ENCODE measurements at places on chromosomes 7 and 10.
A peak's percentile ranks its signal among the peaks of the same experiment; 100 is the strongest.

DNA sequence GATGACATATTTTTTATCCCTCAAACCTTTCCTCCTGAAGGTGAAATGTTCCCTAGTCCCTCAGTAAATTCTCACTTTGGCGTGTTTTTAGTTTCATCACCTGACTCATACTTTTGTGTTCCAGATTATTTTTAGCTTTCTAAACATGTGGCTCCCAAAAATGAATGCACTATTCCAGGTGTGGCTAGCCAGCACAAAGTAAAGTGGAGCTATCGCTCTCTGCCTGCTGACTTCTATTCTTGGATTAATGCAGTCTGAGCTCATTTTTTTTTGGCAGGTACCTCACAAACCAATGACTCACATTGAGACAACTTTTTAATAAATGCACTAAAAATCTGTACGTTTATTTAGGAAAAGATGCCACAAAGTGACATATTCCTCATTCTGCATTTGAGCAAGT is 58.8 kb upstream of the LANCL2 start:
- no peak for DNase-seq

GRCh38 chr7:150778738-150779301 is 21.3 kb downstream of the TMEM176B start:
- DNase-seq, result peak; percentile 72

- DNase-seq, result peak; percentile 56
Observed at GRCh38 chr7:152956006-152956405, 196.5 kb downstream of the ACTR3B start.

GRCh38 chr7:94375691-94376090 is 19.0 kb upstream of the COL1A2 start:
- no peak for DNase-seq

- DNase-seq, result peak; percentile 65
Observed at GRCh38 chr7:76198202-76198601, 3.5 kb upstream of the SRRM3 start.

DNA sequence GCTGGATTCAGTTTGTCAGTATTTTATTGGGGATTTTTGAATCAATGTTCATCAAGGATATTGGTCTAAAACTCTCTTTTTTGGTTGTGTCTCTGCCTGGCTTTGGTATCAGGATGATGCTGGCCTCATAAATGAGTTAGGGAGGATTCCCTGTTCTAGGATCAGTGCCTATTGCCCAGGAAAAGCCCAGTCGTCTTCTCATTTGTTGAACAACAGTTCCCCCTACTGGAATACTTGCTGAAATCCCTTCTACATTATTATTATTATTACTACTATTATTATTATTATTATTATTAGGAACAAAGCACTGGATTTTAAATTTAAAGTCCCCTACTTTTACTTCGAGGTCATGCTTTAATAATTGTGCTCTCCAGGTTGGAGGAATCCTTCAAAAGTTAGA is 528.9 kb downstream of the MAGI2 start:
- peak; percentile 5 for DNase-seq

GRCh38 chr10:34687434-34688210 is 127.5 kb downstream of the PARD3 start:
- DNase-seq, result no peak

GRCh38 chr7:32943252-32944030 is 13.8 kb upstream of the FKBP9 start:
- no peak for DNase-seq

DNA sequence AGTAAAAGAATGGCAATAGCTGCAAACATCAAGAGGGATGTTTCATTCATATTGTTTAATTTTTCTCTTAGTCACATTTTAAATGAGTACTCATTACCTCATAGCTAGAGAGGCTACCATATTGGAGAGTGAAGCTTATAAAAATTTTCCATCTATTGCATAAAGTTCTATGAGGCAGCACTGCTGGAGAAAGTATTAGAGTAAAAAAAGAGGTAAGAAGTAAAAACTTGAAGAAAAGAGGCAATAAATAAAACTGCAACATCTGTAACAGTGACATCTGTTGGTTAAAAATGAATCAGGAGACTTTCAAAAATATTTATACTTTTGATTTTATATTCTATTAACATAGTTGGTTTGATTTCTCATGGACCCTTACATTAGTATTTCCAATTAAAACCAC is 284.5 kb upstream of the SEMA3D start:
- no peak for DNase-seq

- DNase-seq, result no peak
Observed at GRCh38 chr7:55537458-55537990, 34.8 kb downstream of the VOPP1 start.

- DNase-seq, result no peak
Observed at GRCh38 chr7:49563693-49564378, 209.6 kb upstream of the VWC2 start.

GRCh38 chr7:46784732-46785131 is 797.2 kb downstream of the TNS3 start:
- no peak for DNase-seq

- peak; percentile 79 for DNase-seq
Observed at GRCh38 chr10:102714621-102715455, at the start of gene SFXN2. Gene SFXN2 (plus strand): TSS chr10:102714636. CDS start chr10:102726637, 12,001 bp downstream.

DNA sequence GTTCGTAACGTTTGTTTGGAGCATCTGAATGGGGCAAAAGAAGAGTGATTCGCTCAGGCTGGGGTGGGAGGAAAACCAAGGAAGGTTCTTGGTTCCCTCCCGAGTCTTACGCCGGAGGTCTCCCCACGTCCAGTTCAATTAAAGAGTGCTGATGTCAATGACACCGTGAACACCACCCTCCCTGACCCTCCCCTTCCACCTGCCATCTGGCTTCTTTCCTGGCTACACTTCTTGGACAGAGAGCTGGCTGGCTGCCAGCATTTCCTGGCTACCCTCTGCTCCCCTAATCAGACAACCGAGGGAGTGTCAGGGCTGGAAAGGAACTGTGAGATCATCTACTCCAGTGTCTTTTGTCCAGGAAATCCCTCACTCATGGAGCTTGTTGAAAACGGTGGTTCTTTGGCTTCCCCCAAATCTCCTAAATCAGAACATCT is 24.1 kb upstream of the FFAR4 start:
- peak; percentile 39 for DNase-seq

GRCh38 chr7:121755286-121755685 is 117.7 kb upstream of the PTPRZ1 start:
- DNase-seq, result no peak

GRCh38 chr7:98276241-98276761 is 5.2 kb upstream of the BRI3 start:
- DNase-seq, result no peak

DNA sequence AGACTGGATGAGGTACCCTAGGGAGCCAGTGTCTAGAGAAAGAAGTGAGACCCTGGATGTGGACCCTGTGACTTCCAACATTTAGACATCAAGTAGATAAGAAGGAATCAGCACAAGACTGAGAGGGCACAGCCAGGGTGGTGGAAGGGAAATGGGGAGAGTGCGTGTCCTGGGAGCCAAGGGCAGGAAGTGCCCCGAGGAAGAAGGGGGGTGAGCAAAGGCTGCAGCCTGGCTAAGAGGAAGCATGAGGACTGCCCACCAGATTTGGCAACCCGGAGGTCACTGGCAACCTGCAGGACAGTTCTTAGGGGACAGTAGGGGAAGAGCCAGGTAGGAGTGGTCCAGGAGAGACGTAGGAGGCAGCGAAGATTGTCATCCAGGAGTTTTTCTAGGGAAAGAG is 14.8 kb downstream of the COL13A1 start:
- DNase-seq, result peak; percentile 26

GRCh38 chr7:113710310-113711096 is 208.3 kb downstream of the PPP1R3A start:
- peak; percentile 43 for DNase-seq

- peak; percentile 35 for DNase-seq
Observed at GRCh38 chr10:63129888-63130287, 3.2 kb upstream of the NRBF2 start.

DNA sequence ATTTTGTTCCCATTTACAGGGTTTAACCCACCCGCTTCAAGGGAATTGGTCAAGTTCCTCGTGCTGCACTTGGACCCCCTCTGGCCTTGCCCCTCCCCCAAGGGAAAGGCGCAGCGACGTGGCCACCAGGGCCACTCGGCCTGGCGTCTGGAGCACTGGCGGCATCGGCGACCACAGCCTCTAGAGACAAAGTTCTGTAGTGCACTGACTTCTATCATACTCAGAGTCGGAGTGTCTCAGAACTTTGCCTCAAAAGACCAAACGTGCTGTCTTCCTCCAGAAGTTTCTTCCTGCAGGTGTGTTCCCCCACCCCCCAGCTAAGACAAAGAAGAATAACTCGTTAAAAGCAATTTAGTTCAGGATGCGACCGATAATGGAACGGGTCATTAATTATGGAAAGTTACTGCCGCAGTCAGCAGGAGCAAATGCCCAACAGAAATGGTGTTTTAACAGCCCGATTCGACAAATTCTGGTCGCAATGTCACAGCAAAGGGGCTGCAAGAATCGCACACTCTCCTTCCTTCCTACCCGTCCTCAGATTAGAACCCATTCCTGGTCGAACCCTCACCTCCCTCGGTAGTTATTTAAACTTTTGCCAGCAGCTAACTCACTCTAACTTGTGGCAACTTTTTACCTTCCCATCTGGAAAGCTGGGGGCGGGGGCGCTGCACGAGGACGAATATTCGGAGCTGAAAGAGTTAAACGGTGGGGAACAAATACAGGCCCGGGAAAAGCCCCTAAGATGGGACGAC is 202.1 kb upstream of the NFE2L3 start:
- peak; percentile 53 for DNase-seq

DNA sequence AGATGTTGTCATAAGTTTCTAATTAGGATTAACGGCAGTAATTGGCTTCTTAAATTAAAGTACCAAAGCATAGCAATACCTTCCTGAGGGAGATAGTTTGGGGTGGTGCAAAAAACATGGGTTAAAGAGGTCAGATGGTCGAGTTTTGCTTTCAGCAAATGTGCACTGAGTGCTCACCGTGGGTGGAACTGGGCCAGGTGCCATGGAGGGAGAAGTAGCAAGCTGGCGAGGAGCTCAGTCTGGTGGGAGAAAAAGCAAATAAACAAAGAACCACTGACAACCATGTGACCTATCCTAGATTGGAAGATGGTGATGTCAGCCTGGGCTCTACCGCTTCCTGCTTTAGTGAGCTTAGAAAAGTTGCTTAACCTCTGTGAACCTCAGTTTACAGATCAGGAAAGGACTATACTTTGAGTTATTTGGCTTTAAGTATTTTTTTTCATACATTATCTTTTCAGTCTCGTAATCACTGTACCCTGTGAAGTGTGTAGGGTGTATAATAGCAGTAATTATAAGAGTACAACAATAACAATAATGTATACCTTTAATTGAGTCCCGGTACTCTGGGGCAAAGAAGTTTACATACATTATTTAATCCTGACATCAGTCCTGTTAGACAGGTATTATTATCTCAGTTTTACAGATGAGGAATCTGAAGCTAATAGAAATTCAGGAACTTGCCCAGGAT is 69.0 kb upstream of the PDCD4 start:
- DNase-seq, result no peak

DNA sequence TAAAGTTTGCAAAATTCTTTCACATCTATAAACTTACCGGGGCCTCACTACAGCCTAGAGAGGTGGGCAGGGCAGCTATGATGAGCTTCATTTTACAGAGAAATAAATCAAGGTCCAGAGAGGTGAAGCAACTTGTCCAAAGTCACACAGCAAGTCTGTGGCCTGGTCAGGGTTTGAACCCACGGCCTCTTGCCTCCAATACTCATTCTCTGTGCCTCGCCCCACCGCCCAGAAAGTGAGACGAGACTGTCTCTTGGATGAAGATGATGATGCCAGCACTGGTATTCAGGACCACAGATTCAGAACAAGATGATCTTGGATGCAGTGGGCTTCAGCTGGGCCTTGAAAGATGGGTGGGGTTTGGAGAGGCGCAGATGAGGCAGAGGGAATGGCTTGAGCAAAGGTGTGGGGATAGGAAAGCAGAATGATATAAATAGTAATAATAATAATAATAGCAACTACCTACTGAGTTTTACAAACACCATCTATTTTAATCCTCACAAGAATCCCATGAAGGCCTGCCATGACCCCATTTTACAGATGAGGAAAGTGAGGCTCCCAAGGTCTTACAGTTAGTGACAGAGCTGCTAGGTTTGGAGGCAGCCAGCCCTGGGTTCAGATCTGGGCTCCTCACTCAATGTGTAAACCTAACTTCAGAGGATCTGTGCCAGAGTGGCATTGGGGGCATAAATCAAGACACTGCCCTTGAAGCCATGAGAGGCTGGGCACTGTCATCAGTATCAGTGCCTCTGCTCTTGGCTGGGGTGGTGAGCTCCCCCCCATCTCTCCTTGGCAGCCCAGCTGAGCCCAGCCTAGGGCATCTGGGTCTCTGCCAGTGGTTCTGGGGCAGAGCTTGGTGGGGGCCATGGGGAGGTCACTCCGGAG is 70.0 kb downstream of the NEURL1 start:
- DNase-seq, result no peak

DNA sequence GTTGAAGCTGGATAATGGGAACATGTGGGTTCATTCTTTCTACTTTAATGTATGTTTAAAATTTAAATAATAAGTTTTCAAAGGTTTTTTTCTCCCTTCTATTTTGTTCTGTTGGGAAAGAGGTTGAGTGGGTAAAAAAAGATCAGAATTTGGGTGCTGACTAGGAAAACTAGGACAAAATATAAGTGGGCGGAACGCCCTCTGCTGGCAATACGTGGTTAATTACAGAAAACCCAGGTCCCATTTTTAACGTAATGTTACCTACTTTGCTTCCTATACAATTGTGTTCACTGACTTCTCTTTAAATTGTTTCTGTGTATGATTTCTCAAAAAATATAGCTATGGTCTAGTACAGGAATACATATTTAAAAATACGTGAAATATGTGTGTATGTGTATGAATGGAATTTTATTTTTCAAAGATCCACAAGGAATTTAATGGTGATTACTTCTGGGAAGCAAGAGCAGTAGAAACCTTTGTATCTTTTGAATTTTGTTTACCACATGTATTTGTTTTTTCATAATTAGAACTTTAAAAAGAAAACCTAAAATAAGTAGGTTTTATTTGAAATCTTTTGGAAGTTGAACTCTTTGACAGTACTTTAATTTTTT is 8.7 kb downstream of the ECD start:
- DNase-seq, result peak; percentile 43

DNA sequence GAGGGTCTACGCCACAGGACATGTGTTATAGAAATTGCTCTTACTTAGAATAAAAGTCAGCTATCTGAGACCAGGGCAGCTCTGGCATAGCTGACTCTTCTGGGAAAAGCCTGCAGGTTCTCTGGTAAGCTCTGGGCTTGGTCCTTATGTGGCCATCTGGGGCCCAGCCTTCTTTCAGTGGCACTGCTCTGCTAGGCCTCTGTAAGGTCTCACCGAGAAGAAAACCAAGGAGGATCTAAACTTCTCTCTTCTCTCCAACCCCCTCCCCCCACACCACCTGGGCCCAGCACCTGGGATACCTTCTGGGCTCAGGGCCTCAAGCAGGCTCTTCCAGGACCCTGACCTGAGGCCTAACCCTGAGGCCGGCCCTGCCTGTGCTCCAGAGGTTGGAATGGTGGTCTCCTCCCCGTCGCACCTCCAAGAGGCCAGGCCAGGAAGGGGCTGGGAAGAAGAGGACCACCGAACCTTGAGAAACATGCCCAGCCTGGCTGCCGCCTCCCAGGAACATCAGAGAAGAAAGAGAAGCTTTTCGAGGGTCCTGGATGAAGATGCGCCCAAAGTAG is 323.6 kb downstream of the GFRA1 start:
- no peak for DNase-seq

All from H7 (cell line).